ENCODE measurements at places on chromosomes 5 and 9.
A peak's percentile ranks its signal among the peaks of the same experiment; 100 is the strongest.

DNA sequence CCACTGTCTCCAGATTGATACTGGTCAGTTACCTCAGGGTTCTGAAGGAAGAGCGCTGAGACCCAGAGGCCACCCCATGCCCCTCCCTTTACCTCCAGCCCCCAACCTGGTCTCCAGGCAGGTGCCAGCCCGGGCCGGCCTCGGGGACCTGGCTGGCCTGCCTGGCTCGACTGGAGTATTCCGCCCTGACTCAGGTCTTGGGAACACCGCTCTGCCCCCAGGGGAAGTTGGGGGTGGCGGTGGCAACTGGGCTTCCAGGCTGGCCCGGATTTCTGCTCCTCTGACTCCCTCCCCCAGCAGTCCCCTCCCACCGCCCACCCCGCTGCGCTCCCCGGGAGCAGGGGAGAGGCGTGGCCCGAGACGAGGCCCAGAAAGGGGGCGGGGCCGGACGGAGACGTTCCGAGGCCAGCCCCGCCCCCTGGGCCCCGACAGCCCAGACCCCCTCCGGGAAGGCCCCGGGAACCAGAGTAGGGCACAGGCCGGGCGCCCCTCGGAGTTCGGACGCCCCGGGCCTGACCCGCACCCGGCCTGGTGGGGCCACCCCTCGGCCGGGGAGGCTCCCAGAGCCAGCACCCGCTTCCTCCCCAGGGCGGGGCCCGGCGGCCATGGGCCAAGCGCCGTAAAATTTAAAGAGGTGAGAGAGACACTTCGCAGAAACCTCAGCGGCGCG is 82.5 kb upstream of the ZBTB43 start:
- peak; percentile 83 for DNase-seq

DNA sequence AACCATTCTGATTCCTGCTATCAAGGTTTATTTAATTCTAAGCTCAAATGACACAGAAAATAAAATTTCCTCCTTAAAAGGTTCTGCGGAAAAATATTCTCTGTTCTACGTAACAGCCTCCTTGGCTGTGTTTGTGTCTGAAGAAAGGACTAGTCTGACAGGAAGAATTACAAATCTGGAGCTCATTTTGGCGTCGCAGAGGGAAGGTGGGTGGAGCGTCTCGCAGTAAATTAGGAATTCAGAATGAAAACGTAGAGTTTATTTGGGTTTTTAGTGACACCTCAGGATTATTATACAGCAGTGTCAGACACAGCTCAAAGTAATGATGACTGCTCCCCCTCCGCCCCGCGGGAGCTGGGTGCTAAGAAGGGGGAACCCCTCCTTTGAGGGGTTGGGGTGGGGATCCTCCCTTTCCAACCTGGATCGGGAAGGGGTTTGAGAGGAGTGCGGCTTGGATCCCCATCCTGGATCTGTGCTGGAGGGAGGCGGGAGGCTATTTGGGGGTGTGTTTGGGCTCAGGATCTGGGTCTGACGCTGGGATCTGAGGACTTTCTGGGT is 933 bp upstream of the TGFBR1 start:
- DNase-seq = no peak

- no peak for DNase-seq
These were observed 1.5 kb downstream of the UAP1L1 start for GRCh38 chr9:137078701-137079400.

- DNase-seq = no peak
These were observed 446.3 kb downstream of the ENC1 start for GRCh38 chr5:74194196-74194595.

DNA sequence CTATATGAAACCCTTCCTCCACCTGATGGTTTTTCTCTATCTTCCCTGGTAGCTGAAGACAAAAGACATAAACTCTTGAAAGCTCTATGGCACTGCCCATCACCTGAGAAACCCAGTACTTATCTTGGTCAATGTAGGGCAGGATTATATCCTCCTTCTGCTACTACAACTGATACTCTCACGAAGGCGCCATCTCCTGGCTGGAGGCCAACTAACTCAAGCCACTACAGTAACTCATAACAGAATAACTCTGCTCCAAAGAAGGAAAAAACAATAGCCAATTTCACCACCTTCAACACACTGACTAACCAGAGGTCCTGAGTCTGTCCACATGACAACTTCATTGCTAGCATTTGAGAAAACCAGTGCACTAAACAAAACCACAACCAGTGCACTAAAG is 409.2 kb downstream of the CETN3 start:
- DNase-seq = no peak

- no peak for DNase-seq
These were observed 13.8 kb downstream of the GSN start for GRCh38 chr9:121281614-121282276.

GRCh38 chr9:91415290-91415689 is 8.3 kb downstream of the NFIL3 start:
- no peak for DNase-seq

DNA sequence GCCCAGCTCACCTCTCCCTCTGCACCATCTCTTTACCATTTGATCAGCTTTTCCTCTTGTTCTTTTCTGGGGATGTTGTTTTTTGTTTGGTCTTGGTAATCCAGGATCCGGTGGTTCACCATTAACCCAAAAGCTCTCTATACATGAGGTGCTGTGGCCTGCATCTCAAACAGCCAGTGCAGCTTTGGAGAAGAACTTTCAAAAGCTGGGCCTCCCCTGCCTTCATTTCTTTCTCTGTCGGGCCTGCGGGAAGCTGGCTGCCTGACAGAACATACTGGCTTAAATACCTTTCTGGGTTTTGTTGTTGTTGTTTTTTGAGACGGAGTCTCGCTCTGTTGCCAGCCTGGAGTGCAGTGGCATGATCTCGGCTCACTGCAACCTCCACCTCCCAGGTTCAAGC is 12.1 kb downstream of the PSAT1 start:
- no peak for DNase-seq

- no peak for DNase-seq
These were observed 930.3 kb upstream of the C9orf72 start for GRCh38 chr9:28503573-28503972.

- DNase-seq = no peak
These were observed 478.3 kb downstream of the PSAT1 start for GRCh38 chr9:78775211-78775610.

- DNase-seq = no peak
These were observed 11.9 kb downstream of the OTULINL start for GRCh38 chr5:14593326-14594021.

- DNase-seq = no peak
These were observed 13.9 kb downstream of the PRRC2B start for GRCh38 chr9:131407717-131408195.

DNA sequence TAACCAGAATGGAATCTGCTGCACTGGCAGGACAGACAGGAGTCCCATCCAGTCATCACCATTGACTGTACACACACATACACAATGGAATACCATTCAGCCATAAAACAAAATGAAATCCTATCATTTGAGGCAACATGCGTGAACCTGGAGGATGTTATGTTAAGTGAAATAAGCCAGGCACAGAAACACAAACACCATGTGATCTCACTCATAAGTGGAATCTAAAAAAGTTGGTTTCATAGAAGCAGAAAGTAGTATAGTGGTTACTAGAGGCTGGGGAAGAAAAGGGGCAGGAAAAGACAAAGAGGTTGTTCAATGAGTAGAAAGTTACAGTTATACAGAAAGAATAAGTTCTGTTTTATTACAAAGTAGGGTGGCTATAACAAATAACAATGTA is 884.0 kb upstream of the ACO1 start:
- DNase-seq = no peak

GRCh38 chr9:129064499-129064908 is 16.4 kb upstream of the DOLPP1 start:
- DNase-seq = no peak

DNA sequence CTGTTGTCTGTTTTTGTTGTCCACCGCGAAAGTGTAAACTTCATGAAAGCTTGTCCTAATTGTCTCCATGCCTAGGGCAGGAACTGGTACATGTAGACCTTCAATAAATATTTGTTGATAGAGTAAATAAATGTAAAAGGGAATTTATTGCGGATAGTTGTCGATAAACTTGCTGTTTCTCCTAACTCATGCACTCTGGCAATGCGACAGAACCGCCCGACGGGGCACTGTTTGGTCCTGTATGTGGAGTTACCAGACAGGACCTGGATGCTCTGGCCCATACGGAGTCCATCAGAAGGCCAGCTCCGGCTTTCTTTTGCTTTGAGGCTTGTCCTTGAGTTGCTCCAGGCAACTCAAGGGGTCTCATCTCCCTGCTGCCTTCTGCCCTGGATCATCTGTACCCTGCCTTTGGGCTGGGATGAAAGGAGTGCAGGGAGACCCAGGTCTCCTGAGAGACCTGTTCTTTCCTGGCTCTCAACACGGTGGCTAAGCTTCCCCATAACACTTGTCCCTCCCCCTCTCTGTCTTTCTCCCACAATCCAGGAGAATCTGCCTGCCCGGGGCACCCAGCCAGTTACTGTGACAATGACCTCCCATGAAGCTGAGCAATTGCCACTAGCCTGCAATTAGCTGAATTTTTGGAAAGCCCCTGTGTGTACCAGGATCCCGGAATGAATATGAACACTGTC is 149.5 kb upstream of the PTCH1 start:
- DNase-seq = no peak

- DNase-seq = no peak
These were observed 44.1 kb upstream of the VDAC1 start for GRCh38 chr5:134048864-134049263.

DNA sequence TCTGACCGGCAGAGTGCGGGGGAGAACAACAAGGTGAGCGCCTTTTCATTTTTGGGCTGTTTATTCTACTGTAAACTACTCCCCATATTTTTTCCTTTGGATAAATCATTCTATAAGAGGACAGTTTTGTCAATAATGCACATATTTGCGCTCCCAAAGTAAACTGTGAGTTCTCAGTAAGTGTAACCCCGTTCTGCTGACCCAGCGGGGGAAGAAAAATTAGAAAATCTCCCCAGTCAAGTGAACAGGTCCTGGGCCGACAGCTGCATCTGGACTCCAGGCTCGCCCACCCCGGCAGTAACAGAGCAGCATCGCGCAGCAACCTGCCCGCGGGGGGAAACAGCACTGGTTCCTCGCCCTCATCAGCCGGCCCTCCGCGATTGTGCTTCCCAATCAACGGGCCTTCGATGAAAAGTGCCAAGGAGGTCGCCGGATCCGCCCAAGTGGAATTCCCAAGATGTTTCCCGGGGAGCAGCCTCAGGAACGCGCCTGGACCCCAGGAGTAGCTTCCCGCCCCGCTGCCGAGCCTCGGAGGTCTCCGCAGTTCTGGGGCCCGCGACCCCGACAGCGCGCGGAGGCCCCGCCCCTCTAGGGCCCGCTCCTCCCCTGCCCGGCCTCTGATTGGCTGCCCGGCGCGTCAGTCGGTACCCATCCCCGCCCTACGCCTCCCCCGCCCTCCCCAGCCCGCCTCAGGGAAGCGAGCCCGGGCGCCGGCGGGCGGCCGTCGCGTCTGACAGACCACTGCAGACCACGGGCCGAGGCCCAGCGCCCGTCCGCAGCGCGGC is at the start of gene OTULINL:
TSS of gene OTULINL (plus strand) at position 687 of the 785 bp plus-strand sequence. CDS start 103 bp downstream, outside the sequence.
- peak; percentile 78 for DNase-seq

DNA sequence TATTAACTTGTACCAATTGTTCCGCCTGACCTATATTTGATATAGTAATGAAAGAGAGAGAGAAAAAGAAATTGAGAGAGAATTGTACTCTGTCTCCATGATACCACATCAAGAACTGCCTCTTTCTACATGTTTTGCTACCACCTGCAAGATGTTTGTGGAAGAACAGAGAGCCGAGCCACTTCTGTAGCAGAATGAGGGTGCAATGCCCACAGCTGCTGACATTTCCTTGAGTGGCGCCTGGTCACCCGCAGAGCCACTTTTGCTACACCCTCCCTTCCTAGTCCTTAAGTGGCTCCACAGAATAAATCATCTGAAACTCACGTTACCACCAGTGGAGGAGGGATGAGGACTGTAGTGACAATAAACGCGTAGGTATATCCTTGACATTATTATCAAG is 17.1 kb upstream of the FAM81B start:
- no peak for DNase-seq

All from activated CD4-positive, alpha-beta T cell treated with anti-CD3 and anti-CD28 coated beads, Interleukin-2, amount 50 U/mL, for 24 hours (primary cell).